CD4-positive, CD25-positive, alpha-beta regulatory T cell (primary cell): ENCODE measurements at places on chromosomes 11 and 22. TPM values are rescaled to one million over a fixed set of nuclear protein-coding genes. Genes with fewer than 3 reads are reported as not detected.

The CDON gene
- 2.1 TPM for total RNA-seq

GRCh38 chr22:27073601-27074425 lies 416.4 kb downstream of the MIAT start:
- no peak for DNase-seq

- no peak for DNase-seq
Measured at GRCh38 chr22:27610863-27611786, 190.4 kb downstream of the MN1 start.

DNA sequence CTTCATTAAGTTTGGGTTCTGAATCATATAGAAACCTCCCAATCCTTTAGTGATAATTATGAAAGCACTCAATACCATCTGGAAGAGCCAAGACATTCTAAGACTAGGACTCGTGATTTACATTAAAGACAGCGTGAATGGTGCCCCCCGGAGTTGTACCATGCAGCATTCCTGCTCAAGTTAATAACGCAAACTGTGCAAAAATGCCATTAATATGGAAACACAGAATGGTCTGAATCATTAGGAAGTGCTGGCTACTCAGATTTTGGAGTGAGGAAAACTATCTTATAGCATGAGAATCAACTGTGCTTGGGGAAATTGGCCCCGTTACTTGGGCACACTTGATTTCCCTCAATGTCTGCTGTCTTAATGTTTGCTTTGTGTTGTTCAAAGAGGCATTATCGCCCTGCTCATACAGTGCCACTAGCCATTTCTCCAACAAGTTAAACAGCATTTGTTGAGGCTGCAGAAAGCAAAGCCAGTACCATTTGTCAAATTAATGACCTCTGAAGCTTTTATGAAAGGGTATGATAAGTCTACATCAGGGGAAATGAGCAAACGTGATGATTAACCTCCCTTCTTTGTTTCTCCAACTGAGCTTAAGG lies 18.5 kb upstream of the TPH1 start:
- no peak for DNase-seq

GRCh38 chr11:121091492-121092152 lies 9.4 kb upstream of the TECTA start:
- no peak for DNase-seq

GRCh38 chr11:46616551-46617133 lies 385 bp downstream of the HARBI1 start:
- no peak for DNase-seq

DNA sequence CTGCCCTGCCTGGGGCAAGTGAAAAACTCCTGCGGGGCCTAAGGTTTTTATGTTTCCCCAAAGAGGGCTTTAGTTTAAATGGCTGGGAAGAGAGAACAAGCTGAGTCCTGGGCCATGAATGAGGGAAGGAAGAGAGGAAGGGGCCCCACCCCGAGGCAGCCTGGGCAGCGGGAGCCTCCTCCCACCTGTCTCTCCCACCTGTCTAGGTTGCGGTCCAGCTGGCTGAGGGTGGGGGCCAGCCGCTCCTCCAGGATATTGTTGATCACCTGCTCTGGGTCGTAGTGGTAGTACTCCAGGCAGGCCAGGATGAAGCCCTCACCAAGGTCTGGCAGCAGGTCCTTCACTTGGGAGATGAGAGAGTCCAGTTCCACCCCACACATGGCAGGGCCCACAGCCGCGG lies 34.6 kb downstream of the UQCR10 start:
- no peak for DNase-seq

The IL17REL gene
- total RNA-seq: 0.57 TPM

The C22orf31 gene
- total RNA-seq: not detected

The APOL5 gene
- not detected for total RNA-seq
